ENCODE measurements at places on chromosomes 2 and 18.

- no peak for DNase-seq
These were observed 221.5 kb downstream of the TSN start for GRCh38 chr2:121976926-121977325.

DNA sequence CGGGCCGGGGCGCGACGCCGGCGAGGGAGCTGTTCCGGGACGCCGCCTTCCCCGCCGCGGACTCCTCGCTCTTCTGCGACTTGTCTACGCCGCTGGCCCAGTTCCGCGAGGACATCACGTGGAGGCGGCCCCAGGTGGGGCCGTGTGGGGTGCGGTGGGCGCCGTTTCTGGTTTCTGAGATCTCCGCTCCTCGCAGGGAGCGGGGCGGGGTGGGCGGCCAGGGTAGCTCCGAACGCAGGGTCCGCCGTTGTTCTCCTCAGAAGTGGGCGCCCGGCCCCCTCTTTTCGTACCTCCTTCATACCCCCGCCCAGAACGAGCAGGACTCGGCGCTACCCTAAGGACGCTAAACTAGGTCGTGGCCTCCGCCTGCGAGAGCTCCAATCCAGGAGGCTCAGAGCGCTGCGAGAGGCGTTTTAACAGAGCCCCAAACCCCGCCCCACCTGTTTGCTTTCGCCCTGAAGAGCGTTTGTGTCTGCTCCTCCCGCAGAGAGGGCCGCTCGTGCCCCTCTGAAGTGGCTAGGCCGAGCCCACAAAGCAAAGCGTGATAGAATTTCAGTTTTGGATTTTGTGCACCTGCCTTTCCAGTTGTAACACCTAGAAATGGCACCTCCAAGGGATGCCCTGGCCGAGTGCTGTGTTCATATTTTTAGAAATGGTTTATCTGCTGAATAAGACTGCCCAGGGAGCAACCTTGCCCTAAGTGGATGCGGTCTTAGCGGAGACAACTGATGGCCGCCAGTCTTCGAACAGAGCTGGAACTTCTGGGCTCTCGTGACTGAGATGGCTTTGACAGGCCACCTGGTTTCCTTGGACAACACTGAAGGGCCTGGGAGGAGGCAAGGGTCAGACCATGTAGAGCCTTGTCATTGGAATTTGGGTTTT is 626 bp downstream of the CAPN10 start:
- peak; percentile 46 for DNase-seq

DNA sequence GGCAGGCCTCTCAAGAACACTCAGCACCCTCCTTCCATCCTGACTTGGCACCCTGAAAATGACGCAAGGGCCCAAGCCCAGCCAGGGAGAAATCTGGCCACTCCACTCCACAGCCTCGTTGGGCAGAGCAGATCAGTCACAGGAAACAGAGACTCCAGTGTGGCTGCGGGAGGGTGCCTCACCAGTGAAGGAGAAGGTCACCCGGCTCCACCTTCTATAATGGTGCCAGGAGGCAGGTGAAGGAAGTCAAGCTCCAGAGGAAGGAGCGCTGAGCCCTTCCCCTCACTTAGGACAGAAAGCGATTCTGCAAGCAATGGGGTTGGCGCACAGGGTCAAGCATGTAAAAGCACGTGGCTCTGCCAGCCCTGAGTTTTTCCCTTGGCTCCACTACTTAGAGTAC is 35.3 kb downstream of the CRACDL start:
- no peak for DNase-seq

GRCh38 chr2:98935111-98935770 is 784 bp downstream of the CRACDL start:
- no peak for DNase-seq

DNA sequence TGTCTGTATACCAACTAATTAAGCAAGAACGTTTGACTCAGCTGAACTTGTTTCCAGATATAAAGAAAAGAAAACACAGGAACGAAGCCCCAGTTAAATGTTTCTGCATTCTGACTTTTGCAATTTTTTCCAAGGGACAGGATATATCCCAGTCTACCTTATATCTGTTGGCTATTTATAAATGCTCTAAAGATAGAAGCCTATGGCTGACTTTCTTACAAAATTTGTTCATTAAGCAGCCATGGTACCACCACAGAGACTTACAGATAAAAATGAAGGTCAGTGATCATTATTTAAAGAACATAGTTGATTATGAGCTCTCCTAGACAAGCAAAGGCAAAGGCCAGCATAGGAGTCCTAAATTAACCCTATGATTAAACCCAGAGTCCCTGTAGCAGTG is 462.7 kb upstream of the SPHKAP start:
- DNase-seq, result no peak

DNA sequence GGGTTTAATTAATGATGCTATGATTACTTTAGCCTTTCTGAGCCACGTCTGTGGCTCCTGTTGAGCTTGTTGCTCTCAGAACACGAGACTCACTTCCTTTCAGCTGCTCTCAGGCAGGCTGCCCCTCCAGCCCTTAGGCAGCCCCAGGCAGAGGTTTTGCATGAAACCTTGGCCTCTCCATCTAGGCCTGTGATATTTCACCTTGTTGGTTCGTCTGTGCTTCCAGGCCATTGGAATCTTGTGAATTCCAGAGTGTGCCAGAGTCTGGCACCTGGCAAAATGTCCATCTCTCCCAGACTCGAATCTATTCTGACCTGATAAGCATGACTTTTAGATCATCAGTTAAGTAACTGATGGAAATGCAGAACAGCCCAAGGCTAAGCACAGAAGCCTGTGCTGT is 254.1 kb downstream of the LOXHD1 start:
- DNase-seq, result no peak

DNA sequence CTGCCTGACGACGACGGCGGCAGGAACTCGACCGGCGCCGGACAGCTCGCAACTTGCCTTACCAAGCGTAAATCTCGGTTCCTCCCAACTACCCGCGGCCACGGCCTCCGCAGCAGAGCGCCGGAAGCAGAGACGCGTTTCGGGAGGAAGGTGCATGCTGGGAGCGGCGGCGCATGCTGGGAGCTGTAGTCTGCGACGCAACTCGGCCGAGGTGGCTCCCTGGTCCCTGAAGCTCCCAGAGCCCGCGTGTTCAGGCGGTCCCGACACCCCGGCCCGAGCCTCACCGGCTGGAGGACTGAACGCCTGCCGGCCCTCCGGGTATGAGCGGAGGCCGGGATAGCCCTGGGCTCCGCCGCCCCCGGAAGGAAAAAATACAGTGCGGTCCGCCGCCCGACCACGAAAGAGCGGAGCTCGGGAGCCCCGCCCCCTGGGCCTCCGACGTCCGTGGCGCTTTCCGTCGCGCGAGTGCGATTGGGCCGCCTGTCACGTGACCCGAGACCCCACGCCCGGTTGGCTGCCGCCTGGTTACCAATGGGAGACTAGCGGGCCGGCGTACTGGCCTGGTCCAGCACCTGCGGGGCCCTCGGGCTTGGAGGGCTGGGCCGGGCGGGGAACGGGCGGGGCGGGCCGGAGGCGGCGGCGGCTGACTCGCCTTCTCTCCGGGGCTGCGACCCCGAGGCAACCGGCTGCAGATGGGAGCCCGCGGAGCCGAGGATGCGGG is at the start of gene CAPN10:
Gene CAPN10, plus strand, starts transcription at position 537 of the 721 bp plus-strand sequence. Its CDS starts 178 bp downstream, at position 715.
- DNase-seq, result peak; percentile 99
